ENCODE measurements at places on chromosomes 5 and 9. TPM values are rescaled to one million over a fixed set of nuclear protein-coding genes. Genes with fewer than 3 reads are reported as not detected.

Gene GPR151
- not detected for total RNA-seq

Gene SPATA31A3
- total RNA-seq, result not detected

Gene ACOT12
- total RNA-seq, result not detected

Gene OTULINL
- 31.4 TPM for total RNA-seq

Gene SPINK6
- not detected for total RNA-seq

- no peak for DNase-seq
- H3K4me1 ChIP-seq, result no peaks in the 10 kb centered on the region
- H3K36me3 ChIP-seq, result no peaks in the 10 kb centered on the region
- H3K27ac ChIP-seq, result no peak overlapping the region
These were observed 324.8 kb downstream of the CYLC2 start for GRCh38 chr9:103319979-103320378.

DNA sequence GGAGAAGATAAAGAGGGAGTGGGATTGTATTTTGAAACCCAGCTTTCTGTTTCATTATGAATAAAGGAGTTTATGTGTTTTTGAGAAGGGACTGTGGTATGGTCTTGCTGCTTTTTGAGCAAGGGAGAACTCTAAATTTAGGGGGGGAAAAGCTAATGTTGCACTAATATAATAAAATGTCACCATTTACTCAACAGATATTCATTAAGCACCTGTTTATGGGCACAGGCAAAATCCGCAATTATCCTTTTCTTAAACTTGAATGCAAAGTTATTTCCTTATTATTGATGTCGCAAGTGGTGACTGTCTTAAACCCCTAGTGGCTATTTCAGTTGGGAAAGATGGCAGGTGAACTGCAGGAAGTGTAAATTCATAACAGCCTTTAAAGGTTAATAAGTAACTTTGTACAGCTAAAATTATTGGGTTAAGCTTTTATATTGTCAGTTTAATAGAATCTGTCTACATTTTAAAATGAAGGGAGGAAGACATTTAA lies 1.5 kb downstream of the CDC42SE2 start:
- DNase-seq, result no peak
- peaks cover 30% of the 10 kb centered on the region for H3K4me1 ChIP-seq
- peak overlapping the region; percentile 91 for H3K4me3 ChIP-seq
- H3K27ac ChIP-seq, result peak overlapping the region; percentile 98
- H3K27me3 ChIP-seq, result no peaks in the 10 kb centered on the region
- peaks cover 4% of the 10 kb centered on the region for H3K36me3 ChIP-seq

DNA sequence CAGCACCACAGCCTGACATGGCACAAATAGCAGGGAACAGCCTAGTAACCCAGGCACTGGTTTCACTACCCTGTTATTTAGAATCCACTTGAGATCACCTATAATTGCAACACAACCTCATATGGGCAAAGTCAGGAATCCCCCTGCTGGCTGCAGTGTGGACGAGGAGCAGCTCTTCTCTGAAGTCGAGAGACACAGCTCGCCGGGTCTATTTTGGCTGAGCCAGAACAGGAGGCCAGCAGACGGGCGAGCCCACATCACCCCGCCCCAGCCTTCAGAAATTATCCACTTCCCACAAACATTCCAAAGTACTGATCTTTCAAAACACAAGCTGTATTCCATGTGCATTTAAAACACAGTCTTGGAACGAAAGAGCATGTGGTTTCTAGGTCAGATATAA lies 179.0 kb downstream of the ROR2 start:
- H3K27ac ChIP-seq, result no peak overlapping the region
- H3K4me3 ChIP-seq, result no peak overlapping the region
- peaks cover 7% of the 10 kb centered on the region for H3K36me3 ChIP-seq
- DNase-seq, result no peak
- H3K27me3 ChIP-seq, result peaks cover 73% of the 10 kb centered on the region

GRCh38 chr9:97766610-97767009 lies 69.5 kb upstream of the XPA start:
- H3K4me1 ChIP-seq, result peaks cover 2% of the 10 kb centered on the region
- H3K4me3 ChIP-seq, result no peak overlapping the region
- H3K36me3 ChIP-seq, result peaks cover 10% of the 10 kb centered on the region
- no peak for DNase-seq
- peaks cover 79% of the 10 kb centered on the region for H3K27me3 ChIP-seq

DNA sequence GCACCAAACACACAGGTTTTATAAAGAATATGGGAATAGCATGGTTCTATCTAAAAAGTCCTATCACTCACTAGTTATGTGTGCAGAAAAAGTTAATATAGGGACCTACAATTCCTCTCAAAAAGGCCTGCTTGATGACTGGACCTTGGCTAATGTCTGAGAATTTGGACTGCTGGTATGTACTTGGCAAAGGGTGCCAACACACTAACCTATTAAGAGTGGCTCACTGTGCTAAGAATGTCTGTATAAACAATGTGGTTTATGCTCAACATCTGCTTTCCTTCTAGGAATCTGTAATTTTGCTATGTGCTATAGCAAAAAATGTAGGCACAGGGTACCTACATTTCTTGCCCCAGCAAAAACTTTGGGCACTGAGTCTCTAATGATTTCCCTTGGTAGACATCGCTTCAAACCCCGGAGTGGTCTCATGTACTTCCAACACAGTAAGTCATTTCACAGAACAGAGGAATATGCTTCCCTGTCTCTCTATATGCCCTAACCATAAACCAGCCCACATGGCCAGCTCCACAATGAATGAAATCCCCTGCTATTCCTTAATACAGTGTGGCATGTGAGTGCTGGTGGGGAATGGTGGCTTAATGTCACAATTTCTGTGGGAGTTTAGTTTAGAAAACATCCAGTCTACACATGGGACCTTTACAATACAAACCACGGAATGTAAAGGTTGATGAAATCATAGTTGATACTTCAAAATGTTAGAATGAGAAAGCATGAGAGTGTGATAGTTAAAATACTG lies 101.7 kb downstream of the UBAP2 start:
- H3K4me1 ChIP-seq, result peaks cover 6% of the 10 kb centered on the region
- no peak overlapping the region for H3K27ac ChIP-seq
- no peak for DNase-seq
- no peak overlapping the region for H3K4me3 ChIP-seq
- H3K36me3 ChIP-seq, result peaks cover 8% of the 10 kb centered on the region

- no peaks in the 10 kb centered on the region for H3K36me3 ChIP-seq
- no peak overlapping the region for H3K4me3 ChIP-seq
- peaks cover 3% of the 10 kb centered on the region for H3K4me1 ChIP-seq
These were observed 27.8 kb upstream of the STRBP start for GRCh38 chr9:123296174-123296573.
